Breast epithelium (tissue), 4 donors: ENCODE measurements at places on chromosomes 7 and 10. TPM values are rescaled to one million over a fixed set of nuclear protein-coding genes. Genes with fewer than 3 reads are reported as not detected.

GPR15LG gene
- not detected for total RNA-seq

INMT gene
- 66.7 TPM for total RNA-seq

GRCh38 chr10:132058793-132059759 lies 6.7 kb upstream of the JAKMIP3 start:
- H3K27ac ChIP-seq = no peak overlapping the region
- H3K4me3 ChIP-seq = no peak overlapping the region
- no peaks in the 10 kb centered on the region for H3K27me3 ChIP-seq

- no peak overlapping the region for H3K27ac ChIP-seq
- H3K4me3 ChIP-seq = no peak overlapping the region
- H3K27me3 ChIP-seq = peaks cover 4% of the 10 kb centered on the region
- DNase-seq = no peak
- no peaks in the 10 kb centered on the region for H3K4me1 ChIP-seq
Measured at GRCh38 chr7:132328047-132328620, 248.1 kb downstream of the PLXNA4 start.

GPRIN2 gene
- total RNA-seq = 5.9 TPM

STEAP1B gene
- 1.0 TPM for total RNA-seq

ENKUR gene
- total RNA-seq = not detected

DNA sequence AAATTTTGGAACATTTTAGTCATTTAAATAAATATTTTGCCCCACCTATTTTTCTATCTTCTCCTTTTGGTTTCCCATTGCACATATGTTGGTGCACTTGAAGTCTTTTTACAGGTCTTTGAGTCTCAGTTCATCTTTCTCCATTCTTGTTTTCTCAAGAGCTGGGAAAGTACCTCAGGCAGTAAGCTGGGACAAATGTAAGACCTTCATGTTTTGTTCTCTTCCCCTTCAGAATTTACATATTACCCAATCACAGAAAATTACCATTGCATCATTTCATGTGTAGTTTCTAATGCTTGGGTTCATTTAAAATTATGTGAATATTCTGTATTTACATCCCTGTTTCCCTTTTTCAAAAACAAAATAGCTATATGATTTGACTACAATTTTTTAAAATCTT lies 1150.0 kb upstream of the POT1 start:
- H3K27ac ChIP-seq = no peak overlapping the region
- no peaks in the 10 kb centered on the region for H3K27me3 ChIP-seq
- no peaks in the 10 kb centered on the region for H3K4me1 ChIP-seq
- H3K4me3 ChIP-seq = no peak overlapping the region
- no peaks in the 10 kb centered on the region for H3K36me3 ChIP-seq

DNA sequence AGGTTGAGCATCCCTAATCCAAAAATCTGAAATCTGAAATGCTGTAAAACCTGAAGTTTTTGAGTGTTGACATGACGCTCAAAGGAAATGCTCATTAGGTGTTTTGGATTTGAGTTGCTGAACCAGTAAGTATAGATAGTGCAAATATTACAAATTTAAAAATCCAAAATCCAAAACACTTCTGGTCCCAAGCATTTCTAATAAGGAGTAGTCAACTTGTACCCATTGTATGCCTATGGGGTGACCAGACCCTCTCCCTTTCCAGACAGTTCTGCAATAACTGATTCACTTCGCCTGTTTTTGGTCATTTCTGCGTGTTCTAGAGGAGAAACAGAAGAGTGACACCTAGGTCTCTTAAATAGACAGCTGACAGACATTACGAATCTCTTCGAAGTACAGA lies 90.3 kb downstream of the MMRN2 start:
- no peak overlapping the region for H3K27ac ChIP-seq
- no peaks in the 10 kb centered on the region for H3K4me1 ChIP-seq
- H3K27me3 ChIP-seq = no peaks in the 10 kb centered on the region
- no peak overlapping the region for H3K4me3 ChIP-seq
- no peaks in the 10 kb centered on the region for H3K36me3 ChIP-seq

GRCh38 chr10:45058580-45058979 lies 57.9 kb downstream of the ZNF22 start:
- no peaks in the 10 kb centered on the region for H3K36me3 ChIP-seq
- DNase-seq = no peak
- H3K4me3 ChIP-seq = no peak overlapping the region
- no peaks in the 10 kb centered on the region for H3K4me1 ChIP-seq
- H3K27me3 ChIP-seq = no peaks in the 10 kb centered on the region

GRCh38 chr7:136144182-136144581 lies 167.0 kb upstream of the MTPN start:
- H3K27ac ChIP-seq = no peak overlapping the region
- no peaks in the 10 kb centered on the region for H3K36me3 ChIP-seq
- H3K4me3 ChIP-seq = no peak overlapping the region
- H3K27me3 ChIP-seq = no peaks in the 10 kb centered on the region

- no peak overlapping the region for H3K4me3 ChIP-seq
- no peak overlapping the region for H3K27ac ChIP-seq
- no peak for DNase-seq
- H3K4me1 ChIP-seq = no peaks in the 10 kb centered on the region
Measured at GRCh38 chr10:11516431-11516746, 95.1 kb downstream of the USP6NL start.

- no peak for DNase-seq
- peaks cover 16% of the 10 kb centered on the region for H3K4me1 ChIP-seq
- no peaks in the 10 kb centered on the region for H3K36me3 ChIP-seq
- peak overlapping the region; percentile 40 for H3K4me3 ChIP-seq
- H3K27me3 ChIP-seq = no peaks in the 10 kb centered on the region
Measured at GRCh38 chr10:102620591-102621442, 23.5 kb upstream of the TRIM8 start.

GRCh38 chr10:33938001-33938400 lies 603.5 kb upstream of the NRP1 start:
- no peak overlapping the region for H3K27ac ChIP-seq
- DNase-seq = no peak
- H3K27me3 ChIP-seq = no peaks in the 10 kb centered on the region
- no peaks in the 10 kb centered on the region for H3K4me1 ChIP-seq
- no peaks in the 10 kb centered on the region for H3K36me3 ChIP-seq

DNA sequence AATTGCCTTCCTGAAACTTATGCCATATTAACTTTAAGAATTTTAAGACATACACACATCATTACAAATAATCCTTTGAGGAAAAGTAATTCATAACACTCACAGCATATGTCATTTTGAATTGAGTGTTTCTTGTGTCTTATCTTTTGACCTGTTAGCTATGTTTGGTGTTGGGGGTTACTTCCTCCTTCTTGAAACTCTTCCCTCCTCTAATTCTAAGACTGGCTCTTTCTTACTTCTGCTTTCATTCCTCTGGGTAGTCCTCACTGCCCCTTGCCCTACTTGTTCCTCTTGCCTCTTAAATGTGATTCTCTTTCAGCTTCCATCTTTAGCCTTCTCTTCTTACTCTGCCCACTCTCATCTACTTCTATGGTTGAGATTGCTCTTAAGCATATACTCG lies 28.3 kb upstream of the PIP4K2A start:
- no peak for DNase-seq
- no peak overlapping the region for H3K4me3 ChIP-seq
- H3K27me3 ChIP-seq = no peaks in the 10 kb centered on the region
- no peaks in the 10 kb centered on the region for H3K36me3 ChIP-seq

- H3K27me3 ChIP-seq = no peaks in the 10 kb centered on the region
- no peak overlapping the region for H3K4me3 ChIP-seq
- H3K4me1 ChIP-seq = no peaks in the 10 kb centered on the region
- DNase-seq = no peak
- no peaks in the 10 kb centered on the region for H3K36me3 ChIP-seq
- H3K27ac ChIP-seq = no peak overlapping the region
Measured at GRCh38 chr10:133189256-133189655, 29.2 kb downstream of the KNDC1 start.

MGMT gene
- 34.1 TPM for total RNA-seq

CYP2C19 gene
- total RNA-seq = not detected

DNA sequence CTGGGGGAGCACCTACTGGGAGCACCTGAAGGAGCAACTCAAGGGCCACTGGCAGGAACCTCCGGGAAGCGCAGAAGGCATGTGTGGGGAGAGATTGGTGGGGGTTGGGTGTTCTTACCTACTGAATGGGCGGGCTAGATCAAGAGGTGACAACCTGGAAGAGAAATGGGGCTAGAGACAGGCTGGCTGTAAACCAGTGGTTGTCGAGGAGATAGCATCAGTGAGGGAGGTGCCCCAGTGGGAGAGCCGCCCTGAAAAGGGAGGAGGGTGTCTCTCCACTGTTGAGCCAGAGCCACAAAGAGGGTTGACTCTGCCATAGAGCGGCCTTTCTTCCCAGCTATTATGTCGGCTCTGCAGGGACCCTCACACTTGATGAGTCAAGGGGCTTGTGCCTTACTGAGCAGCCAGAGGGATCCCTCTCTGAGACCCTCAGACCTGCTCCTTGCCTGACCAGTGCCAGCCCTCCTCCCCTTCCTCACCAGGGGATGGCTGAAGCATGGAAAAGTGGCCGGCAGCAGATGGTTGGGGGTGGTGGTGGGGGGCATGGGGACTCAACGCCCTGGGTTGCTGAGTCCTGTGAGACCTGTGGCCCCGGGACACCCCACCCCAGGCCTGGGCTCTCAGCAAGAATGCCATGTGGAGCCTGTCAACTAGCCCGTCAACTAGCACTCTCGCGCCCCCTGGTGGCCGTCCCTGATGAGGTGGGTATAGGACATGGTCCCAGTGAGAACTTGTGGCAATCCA lies 36.4 kb upstream of the PURB start:
- DNase-seq = peak; percentile 92
- no peak overlapping the region for H3K4me3 ChIP-seq
- H3K4me1 ChIP-seq = no peaks in the 10 kb centered on the region
- H3K27ac ChIP-seq = no peak overlapping the region

- no peak overlapping the region for H3K4me3 ChIP-seq
- no peak for DNase-seq
- no peak overlapping the region for H3K27ac ChIP-seq
Measured at GRCh38 chr7:44712012-44712411, 36.6 kb upstream of the ZMIZ2 start.

- no peaks in the 10 kb centered on the region for H3K36me3 ChIP-seq
- H3K27me3 ChIP-seq = peaks cover 4% of the 10 kb centered on the region
- DNase-seq = no peak
- no peak overlapping the region for H3K4me3 ChIP-seq
- H3K4me1 ChIP-seq = no peaks in the 10 kb centered on the region
Measured at GRCh38 chr10:27805180-27805579, 59.6 kb upstream of the MKX start.

PRKAR1B gene
- 3.7 TPM for total RNA-seq

DNA sequence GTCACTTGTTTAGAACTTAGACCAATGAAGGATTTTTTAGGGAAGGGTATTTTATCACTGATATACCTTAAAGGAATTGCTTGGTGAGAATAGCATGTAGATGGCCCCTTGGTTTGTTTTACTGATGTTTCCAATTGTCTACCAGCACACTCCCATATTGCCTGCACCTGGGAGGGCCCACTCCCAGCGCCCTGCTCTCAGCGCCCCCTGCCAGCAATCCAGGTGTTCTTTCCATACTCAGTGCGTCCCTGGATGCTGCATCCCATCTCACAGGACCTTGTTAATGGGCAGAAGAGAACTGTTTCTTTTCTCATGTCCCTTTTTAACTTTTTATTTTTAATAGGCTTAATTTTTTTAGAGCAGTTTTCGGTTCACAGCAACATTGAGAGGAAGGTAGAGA lies 24.1 kb upstream of the SFRP5 start:
- no peaks in the 10 kb centered on the region for H3K27me3 ChIP-seq
- DNase-seq = no peak
- H3K27ac ChIP-seq = no peak overlapping the region
- H3K4me1 ChIP-seq = no peaks in the 10 kb centered on the region

GRCh38 chr10:59741048-59741447 lies 12.2 kb downstream of the MRLN start:
- no peaks in the 10 kb centered on the region for H3K4me1 ChIP-seq
- H3K4me3 ChIP-seq = no peak overlapping the region

GRCh38 chr10:4217653-4218052 lies 432.6 kb upstream of the KLF6 start:
- H3K4me3 ChIP-seq = no peak overlapping the region
- DNase-seq = no peak
- no peaks in the 10 kb centered on the region for H3K36me3 ChIP-seq
- no peaks in the 10 kb centered on the region for H3K4me1 ChIP-seq
- no peak overlapping the region for H3K27ac ChIP-seq

GRCh38 chr7:32694182-32694581 lies 197.4 kb downstream of the KBTBD2 start:
- no peaks in the 10 kb centered on the region for H3K4me1 ChIP-seq
- H3K4me3 ChIP-seq = no peak overlapping the region
- H3K27me3 ChIP-seq = no peaks in the 10 kb centered on the region
- DNase-seq = no peak
